ENCODE measurements at places on chromosomes 6 and 20.

DNA sequence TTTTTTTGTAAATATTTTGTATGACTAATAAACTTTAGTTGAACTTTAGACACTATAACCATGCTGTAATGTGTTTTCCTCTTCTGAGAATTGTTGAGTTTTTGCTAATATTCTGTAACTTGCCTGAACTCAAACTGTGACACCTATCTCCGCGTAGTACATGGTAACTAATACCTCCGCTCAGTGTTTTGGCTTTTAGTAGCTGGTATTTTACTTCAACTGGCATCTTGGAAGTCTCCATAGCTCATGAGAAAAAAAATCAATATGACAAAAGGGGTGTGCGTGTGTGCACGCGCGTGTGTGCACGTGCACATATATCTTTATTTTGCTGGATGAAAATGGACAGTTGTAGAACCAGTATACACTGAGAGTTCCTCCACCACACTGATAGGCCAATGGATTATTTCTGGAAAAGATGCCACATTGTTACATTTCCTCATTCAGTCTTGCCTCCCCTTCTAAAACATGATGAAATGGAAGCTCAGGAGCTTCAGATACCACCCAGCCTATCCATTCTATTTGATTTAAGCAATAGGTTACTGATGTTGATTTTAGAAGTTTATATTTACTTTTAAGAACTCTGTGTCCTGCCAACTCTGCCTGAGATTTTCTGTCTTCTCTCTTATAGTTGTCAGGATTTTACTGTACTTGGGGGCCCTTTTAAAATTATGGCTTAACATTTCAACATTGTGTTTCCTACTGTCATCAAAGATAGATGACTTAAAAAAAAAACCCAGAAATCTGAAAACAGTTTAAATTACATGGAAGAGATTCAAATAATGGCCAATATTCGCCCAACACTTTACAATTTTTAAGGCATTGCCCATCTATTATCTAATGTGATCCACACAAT, 16.3 kb upstream of the ADGRG6 start:
- no peak for DNase-seq

DNA sequence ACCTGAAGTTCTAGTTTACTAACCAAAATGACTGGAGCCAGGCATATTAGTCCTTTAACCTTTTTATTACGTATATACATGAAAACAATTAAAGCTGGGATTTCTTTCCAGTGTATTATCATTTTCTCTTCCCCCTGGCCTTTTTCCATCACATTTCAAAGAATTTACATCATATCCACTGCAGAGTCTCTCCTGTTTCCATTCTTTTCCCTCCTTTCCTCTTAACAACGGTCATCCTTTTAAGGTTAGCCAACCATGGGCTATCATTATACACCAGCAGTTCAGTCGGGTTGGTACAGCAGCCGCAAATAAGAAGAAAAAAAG, 104.6 kb downstream of the TFAP2A start:
- no peak for DNase-seq

- DNase-seq: no peak
Measured at GRCh38 chr6:147821295-147821897, 312.9 kb downstream of the SAMD5 start.

DNA sequence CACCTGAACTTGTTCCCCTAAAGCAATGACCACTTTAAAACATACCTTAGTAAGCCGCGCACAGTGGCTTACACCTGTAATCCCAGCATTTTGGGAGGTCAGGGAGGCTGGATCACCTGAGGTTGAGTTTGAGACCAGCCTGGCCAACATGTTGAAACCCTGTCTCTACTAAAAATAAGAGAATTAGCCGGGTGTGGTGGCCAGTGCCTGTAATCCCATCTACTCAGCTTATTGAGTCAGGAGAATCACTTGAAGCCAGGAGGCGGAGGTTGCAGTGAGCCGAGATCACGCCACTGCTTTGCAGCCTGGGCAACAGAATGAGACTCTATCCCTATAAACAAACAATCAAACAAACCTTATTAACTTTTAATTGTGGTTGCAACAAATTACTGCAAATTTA, 1.6 kb upstream of the RAET1E start:
- no peak for DNase-seq

DNA sequence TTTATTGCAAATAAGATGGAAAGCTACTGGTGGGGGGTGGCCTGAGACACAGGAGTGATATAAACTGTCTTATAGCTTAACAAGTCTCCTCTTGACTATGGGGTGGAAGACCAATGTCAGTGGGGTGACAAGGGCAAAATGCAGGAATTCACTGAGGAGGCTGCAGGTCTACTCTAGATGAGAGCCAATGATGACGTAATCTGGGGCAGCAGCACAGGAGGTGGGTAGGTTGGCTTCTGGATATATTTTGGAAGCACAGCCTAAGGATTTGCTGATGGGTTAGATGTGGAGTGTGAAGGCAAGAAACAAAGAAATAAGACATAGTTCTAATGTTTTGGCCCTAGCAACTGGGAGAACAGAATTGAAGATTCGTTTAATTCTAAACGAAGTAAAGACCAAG, 253.2 kb downstream of the PTPRT start:
- no peak for DNase-seq

DNA sequence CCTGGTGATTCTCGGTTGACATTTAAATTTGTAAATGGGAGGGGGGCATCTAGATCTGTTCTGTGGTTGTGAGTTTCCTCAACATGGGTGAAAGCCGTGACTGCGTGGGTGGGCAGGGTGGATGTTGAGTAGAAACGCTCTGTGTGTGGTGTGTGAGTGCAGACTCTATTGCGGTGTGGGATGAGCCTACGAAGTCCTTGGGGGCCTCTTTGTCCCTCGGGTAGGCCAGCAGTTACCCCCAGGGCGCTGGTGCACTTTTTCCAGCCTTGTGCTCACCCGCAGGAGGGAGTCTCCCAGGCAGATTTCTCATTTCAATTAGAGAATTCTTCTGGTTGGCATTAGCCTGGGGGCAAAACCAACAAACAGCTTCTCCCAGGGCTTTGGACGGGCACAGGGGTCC, 10.6 kb downstream of the TOX2 start:
- DNase-seq: no peak

- DNase-seq: no peak
Measured at GRCh38 chr20:19588732-19589131, 169.3 kb upstream of the RIN2 start.

DNA sequence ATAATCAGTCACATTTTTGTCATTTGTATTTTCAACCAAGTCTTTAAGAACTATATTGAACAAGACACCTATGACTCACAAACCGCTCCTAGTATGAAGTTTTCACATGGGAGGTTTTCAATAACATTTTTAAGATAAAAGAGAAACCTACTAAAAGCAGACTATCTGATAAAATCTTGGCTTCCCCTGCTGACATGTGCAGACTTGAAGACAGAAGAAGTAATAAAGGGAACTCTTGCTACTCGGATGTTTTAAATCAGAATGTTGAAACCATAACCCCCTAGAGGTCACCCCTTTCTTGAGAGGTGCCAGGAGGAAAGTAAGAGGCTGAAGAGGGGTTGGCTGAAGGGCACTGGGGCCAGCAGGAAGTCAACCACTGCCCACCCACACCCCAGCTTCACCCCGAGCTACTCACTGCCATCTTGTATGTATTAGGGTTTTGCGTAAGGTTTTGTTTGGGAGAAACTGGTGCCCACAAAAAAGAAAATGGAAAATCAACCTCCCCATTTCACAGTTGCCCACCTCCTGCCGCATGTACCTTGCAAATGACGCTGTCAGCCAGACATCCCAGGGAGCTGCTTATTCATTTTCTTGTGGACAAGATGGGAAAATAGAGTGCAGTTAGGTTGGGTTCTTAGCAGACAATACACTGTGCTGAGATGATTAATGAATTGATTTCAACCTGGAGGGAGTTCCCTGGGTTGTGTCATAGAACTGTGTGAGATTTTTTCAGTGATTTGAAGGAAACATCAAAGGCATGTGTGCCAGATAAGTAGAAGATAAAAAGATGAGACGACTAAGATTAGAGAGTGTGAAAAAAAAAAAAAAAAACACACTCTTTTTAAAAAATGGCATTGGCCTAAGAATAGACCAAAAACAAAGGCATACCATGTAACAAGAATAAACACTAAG, 83.2 kb upstream of the TAB2 start:
- no peak for DNase-seq

DNA sequence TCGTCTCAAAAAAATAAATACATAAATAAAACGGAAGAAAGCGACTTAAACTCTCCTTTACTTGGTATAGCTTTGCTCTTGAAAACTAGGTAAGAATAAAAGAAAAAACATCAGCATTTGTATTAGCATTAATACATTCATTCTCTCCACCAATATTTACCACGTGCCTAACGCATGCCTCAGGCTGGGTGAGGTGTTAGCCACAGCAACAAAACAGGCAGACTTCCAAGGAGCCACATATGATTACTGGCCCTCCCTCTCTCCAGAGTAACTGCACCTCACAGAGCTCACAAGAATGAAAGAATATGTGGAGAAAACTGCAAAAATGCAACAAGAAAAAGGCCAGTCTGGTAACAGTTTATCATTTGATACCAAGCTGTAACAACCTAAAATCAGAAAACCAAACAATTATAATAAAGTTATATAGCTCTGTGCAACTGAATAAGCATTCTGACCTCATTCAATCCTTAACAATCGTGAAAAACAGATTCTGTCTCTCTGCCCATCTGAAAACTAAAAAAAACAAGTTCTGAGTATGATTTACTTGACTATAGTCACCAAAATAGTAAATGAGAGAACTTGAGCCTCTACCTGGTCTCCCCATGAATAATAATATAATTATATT, 5.2 kb downstream of the NAPB start:
- no peak for DNase-seq

DNA sequence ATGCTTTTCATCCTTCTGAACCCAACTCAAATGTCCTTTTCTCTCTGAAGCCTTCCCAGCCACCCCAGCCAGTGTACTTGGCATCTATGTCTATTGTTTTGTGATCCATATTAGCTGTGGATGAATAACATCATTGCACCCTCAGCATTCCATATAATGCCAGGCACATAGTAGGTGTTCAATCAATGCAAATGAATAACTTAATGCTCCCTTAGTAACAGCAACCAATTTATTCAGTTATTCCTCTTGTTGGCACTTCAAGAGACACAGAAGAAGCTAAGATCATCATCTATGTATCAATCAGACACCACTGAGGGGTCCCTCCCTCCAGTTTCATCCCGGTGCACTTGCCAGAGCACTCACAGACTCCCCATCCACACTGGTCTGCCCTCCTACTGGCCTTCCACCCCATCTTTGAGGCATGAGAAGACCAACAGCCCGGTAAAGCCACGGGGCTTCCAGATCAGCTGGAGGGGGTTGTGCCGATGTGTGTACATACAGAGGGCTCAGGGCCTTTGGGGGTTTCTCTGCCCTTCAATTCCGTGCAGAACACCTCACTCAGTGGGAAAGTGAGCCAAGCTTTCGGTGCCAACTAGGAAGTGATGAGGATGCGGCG, 2.4 kb upstream of the TAF8 start:
- DNase-seq: no peak

- no peak for DNase-seq
Measured at GRCh38 chr6:108660251-108660650, 99.5 kb downstream of the FOXO3 start.

DNA sequence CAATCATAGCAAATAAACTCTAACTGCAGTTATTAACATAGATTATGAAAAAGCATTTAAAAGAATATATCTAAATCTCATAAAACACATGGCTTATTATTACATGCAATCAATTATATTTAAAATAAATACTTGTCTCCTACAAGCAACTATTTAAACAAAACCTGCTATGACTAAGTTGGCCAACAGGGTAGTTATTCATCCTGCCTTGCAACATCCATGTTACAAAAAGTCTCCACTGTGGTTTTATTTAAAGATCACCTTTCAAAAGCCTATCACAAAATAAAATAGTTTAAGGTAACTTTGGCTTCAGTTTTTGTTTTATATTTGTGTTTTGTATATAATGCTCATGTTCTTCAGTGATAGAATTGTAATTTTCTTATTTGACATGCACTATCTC, 1127.0 kb upstream of the MAP3K7 start:
- peak; percentile 1 for DNase-seq

- no peak for DNase-seq
Measured at GRCh38 chr6:1703091-1703855, 93.6 kb downstream of the FOXC1 start.

- no peak for DNase-seq
Measured at GRCh38 chr6:53246924-53247323, 98.3 kb upstream of the GCM1 start.

GRCh38 chr6:21999012-21999528, 297.8 kb downstream of the PRL start:
- no peak for DNase-seq

DNA sequence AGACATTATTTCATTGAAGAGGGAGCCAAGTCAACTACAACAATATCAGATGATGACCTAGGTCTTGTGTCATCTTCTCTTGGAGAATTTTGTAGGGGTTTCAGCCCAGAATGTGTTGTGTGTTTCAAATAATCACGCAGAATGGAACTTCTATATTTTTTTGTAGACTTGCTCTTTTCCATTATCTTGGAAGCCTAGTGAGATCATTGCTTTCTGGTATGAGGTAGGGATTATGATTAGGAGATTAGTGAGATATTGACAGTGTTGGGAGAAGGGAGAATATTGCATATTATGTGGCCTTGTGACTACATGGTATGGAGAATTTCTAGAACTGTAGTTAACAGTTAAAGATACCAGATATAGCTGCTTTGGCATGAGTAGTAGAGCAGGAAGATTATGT, 423.6 kb upstream of the PLCB4 start:
- no peak for DNase-seq

- DNase-seq: no peak
Measured at GRCh38 chr6:132725471-132725870, 11.6 kb upstream of the VNN1 start.

DNA sequence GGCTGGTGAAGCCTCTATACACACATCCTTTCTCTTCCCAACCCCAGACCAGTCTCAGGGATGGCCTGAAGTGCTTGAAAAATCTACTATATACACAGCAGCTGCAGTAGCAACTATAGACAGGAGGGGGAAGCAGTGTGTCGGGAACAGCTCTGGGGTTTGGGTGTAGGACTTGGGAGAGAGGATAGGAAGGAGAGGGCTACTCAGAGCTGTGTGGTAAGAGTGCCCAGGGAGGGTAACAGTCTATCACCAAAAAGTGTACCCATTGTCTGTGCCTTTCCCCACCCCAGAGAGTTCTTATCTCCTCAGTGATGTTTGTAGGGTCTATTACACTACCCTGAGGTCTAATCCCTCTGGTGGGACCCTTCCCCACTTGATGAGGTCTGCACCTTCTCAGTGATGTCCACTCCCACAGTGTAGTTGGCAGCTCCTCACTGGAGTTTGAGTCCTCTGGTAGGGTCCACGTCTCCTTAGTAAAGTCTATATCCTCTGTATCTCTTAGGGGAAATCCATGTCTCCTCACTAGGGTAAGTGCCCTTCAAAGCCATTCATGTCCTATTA, 1.5 kb upstream of the GGT7 start:
- peak; percentile 99 for DNase-seq

DNA sequence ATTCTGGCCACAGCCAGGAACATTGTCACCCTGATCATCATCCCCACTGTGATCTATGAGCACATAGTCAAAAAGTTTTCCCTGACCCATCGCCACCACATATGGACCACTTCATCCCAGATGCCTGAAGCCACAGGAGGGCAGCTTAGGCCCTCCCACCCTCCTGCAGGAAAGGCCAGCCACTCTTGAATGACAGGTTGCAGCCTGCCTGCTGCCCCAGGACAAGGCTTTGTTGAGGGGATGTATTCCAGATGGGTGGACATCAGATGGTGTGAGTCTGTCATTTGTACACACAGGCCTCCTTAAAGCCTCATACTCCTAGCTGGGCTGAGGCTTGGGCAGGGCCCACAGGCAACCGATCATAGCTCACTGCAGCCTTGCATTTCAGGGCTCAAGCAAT, 30.8 kb downstream of the DPPA5 start:
- no peak for DNase-seq

All from SW 1271 (cell line).